Upper lobe of right lung (tissue), 1 donor: ENCODE measurements at places on chromosomes 12 and 14. TPM values are rescaled to one million over a fixed set of nuclear protein-coding genes. Genes with fewer than 3 reads are reported as not detected.

The PPP1R36 gene
- 0.46 TPM for total RNA-seq

The HHIPL1 gene
- 1.6 TPM for total RNA-seq

The APOF gene
- not detected for total RNA-seq

The GARIN6 gene
- not detected for total RNA-seq

The KIF26A gene
- total RNA-seq, result 5.9 TPM

The RPL41 gene
- total RNA-seq, result 2,726 TPM

The RNASE12 gene
- total RNA-seq, result not detected

GRCh38 chr12:5403411-5403810 lies 28.5 kb upstream of the NTF3 start:
- H3K27ac ChIP-seq, result no peak overlapping the region
- H3K27me3 ChIP-seq, result peaks cover 4% of the 10 kb centered on the region
- H3K4me3 ChIP-seq, result no peak overlapping the region
- no peak for DNase-seq
- no peaks in the 10 kb centered on the region for H3K36me3 ChIP-seq

GRCh38 chr12:89475203-89475990 lies 49.2 kb downstream of the GALNT4 start:
- H3K27me3 ChIP-seq, result no peaks in the 10 kb centered on the region
- no peak for DNase-seq
- H3K4me1 ChIP-seq, result peaks cover 11% of the 10 kb centered on the region
- no peak overlapping the region for H3K4me3 ChIP-seq
- no peaks in the 10 kb centered on the region for H3K36me3 ChIP-seq

- no peaks in the 10 kb centered on the region for H3K4me1 ChIP-seq
- peak; percentile 89 for DNase-seq
- H3K4me3 ChIP-seq, result peak within 1 kb of the TSS; percentile 45
- no peak within 1 kb of the TSS for H3K27ac ChIP-seq
- H3K36me3 ChIP-seq, result no peaks in the 10 kb centered on the region
- H3K27me3 ChIP-seq, result peaks cover 7% of the 10 kb centered on the region
Observed at GRCh38 chr14:67411820-67412421, at the start of gene PLEK2. Gene PLEK2 (minus strand): TSS chr14:67412165. CDS start chr14:67412059, 106 bp downstream.

DNA sequence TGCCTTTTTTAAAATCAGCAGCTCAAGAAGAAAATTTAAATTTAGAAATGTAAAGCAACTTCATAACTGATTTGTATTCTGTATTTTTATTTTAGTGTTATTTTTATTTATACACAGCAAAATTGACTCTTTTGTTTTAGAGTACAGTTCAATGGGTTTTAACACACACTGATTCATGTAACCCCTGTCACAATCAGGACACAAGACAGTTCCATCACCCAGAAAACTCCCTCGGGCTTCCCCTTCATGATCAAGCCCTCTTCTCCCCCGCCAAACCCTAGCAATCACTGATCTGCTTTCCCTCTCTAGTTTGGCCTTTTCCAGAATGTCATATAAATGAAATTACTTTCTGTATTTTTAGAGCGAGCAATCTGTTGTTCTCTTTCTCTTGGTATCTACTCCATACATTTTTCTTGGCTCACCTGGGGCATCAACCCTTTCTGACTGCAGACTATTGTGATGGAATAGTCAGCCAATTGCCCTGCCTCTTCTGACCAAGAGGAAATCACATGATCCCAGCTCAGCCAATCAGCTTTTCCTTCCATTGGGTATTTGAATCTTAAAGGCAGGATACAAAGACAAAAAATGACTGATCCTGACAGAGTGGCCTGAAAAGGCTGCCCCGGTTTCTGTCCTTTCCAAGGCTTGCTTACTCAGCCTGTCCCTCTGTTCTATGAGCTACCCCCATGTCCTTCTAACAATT lies 5.3 kb downstream of the SLC5A8 start:
- no peak for DNase-seq
- peaks cover 17% of the 10 kb centered on the region for H3K27me3 ChIP-seq
- no peak overlapping the region for H3K27ac ChIP-seq
- H3K4me1 ChIP-seq, result no peaks in the 10 kb centered on the region
